Progenitor cell of endocrine pancreas (in vitro differentiated cells): ENCODE measurements at places on chromosomes 16 and 17. TPM values are rescaled to one million over a fixed set of nuclear protein-coding genes. Genes with fewer than 3 reads are reported as not detected.

GRCh38 chr16:65770752-65771151 lies 595.7 kb upstream of the CDH5 start:
- H3K4me3 ChIP-seq: no peak overlapping the region
- peaks cover 6% of the 10 kb centered on the region for H3K36me3 ChIP-seq
- H3K4me1 ChIP-seq: peaks cover 9% of the 10 kb centered on the region
- DNase-seq: no peak
- H3K27me3 ChIP-seq: no peaks in the 10 kb centered on the region
- H3K27ac ChIP-seq: no peak overlapping the region

NUDT7 gene
- 4.2 and 5.7 TPM in 2 replicates for total RNA-seq

GRCh38 chr16:80631581-80631980 lies 90.8 kb downstream of the DYNLRB2 start:
- no peak overlapping the region for H3K27ac ChIP-seq
- peaks cover 3% of the 10 kb centered on the region for H3K4me1 ChIP-seq
- H3K4me3 ChIP-seq: no peak overlapping the region
- no peaks in the 10 kb centered on the region for H3K27me3 ChIP-seq

GRCh38 chr16:9186061-9186460 lies 94.6 kb downstream of the HAPSTR1 start:
- peaks cover 8% of the 10 kb centered on the region for H3K27me3 ChIP-seq
- H3K27ac ChIP-seq: no peak overlapping the region
- peaks cover 9% of the 10 kb centered on the region for H3K4me1 ChIP-seq
- H3K36me3 ChIP-seq: peaks cover 2% of the 10 kb centered on the region
- no peak for DNase-seq
- H3K4me3 ChIP-seq: no peak overlapping the region

CD68 gene
- total RNA-seq: not detected in 2 replicates

DNA sequence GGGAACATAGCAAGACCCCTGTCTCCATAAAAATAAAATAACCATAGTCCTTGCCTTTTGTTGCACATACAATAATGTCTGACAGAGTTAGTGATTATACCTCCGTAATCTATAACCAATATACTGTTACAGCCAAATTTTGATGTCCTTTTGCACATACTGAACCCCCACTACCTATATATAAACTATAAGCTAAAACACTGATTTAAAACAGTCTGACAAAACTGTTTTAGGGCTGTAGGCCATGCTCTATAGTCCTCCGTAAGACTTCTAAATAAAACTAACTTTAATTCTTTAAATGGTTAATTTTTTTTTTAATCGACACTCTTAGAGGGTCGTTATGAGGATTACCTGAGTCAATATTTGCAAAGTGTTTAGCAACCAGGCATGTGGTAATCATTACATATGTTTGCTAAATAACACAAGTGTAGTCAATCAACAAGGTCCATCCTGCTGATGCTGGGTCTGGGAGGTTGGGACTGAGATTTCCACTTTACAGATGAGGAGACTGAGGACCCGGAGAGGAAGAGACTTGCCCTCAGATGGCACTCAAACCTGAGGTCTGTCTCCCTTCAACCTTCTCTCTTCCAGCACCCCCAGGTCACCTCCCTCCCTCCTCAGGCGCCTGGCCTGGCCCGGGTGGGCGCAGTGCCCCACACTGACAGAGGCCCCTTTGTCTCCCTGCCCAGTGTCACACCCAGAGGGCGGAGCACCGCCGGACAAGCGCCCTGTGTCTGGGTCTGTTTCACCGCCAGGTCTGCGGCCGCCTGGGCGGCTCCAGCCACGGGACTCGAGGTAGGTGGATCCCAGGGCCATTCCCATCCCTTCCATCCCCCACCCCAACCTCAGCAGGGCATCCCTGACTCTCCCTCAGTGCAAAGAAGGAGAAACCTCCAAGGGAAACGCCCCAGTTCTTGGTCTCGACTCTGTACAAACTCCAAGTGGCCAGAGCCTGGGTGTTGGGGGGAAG lies 10.3 kb downstream of the ZNF385C start:
- H3K36me3 ChIP-seq: no peaks in the 10 kb centered on the region
- no peak overlapping the region for H3K4me3 ChIP-seq
- peaks cover 20% of the 10 kb centered on the region for H3K27me3 ChIP-seq
- peak overlapping the region; percentile 9 for H3K27ac ChIP-seq
- H3K4me1 ChIP-seq: peaks cover 9% of the 10 kb centered on the region

ABCC12 gene
- total RNA-seq: 0.36 and 1.6 TPM in 2 replicates

RFNG gene
- 60.1 and 65.5 TPM in 2 replicates for total RNA-seq

GRCh38 chr17:47615766-47616424 lies 33.8 kb upstream of the KPNB1 start:
- peak overlapping the region; percentile 52 for H3K27ac ChIP-seq
- no peak for DNase-seq
- H3K36me3 ChIP-seq: peaks cover 27% of the 10 kb centered on the region
- H3K4me3 ChIP-seq: no peak overlapping the region
- H3K27me3 ChIP-seq: no peaks in the 10 kb centered on the region
- H3K4me1 ChIP-seq: peaks cover 24% of the 10 kb centered on the region

DNA sequence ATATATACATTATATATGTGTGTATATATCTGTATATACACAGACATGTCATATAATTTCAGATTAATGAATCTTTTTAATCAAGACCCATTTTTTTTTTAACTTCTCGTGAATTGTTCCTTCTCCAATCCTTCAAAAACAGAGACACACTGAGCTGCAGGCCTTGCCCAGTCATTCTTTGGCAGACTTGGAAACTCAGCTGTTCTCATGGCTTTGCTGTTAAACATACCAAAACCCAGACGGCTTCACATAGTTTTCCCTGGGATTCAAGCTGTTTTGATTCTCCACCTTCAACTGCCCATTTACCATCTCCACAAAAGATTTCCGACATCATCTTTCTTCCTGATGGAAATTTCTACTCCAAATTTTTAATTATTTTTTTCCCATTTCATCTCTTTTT lies 148.7 kb downstream of the KCNJ2 start:
- no peak for DNase-seq
- no peaks in the 10 kb centered on the region for H3K27me3 ChIP-seq
- H3K4me3 ChIP-seq: no peak overlapping the region
- peaks cover 2% of the 10 kb centered on the region for H3K4me1 ChIP-seq

DNA sequence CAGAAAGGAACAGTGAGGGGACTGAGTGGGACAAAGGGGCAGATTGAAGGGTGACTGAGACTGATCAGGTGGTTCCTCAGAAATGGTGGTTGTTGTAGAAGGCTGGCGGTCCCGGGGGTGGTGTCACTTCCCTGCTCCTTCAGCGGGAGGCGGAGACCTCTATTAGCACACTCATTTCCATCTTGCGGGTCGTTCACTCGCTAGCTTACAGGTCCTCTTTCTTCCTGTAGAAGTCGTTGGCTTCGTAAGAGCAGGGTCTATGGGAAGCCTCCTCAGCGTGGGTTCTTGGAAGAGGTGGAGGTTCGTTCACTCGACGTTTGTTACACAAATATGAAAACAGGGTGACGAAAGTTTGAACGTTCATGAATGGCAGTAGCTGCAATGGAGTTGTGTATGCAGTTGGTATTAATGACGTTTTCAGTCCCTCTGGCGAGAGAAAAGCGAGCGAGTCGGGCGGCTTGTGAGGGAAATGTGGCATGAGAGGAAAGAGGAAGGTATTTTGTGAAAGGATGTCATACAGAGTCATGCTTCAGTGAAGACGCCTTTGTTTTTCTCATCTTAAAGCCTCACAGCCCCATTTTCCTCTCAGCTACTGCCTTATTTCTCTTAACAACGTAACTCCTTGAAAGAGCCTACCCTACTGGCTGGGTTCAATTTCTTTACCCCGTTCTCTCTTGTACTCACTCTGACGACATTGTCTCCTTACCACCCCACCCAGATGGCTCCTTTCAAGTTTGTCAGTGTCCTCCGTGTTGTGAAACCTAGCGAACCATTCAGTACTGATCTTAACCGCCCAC lies 667 bp downstream of the EFCAB13 start:
- peaks cover 12% of the 10 kb centered on the region for H3K27me3 ChIP-seq
- H3K36me3 ChIP-seq: no peaks in the 10 kb centered on the region
- H3K27ac ChIP-seq: peak overlapping the region; percentile 98
- H3K4me1 ChIP-seq: peaks cover 7% of the 10 kb centered on the region
- peak overlapping the region; percentile 87 for H3K4me3 ChIP-seq

- H3K4me1 ChIP-seq: no peaks in the 10 kb centered on the region
- H3K4me3 ChIP-seq: no peak overlapping the region
- H3K27ac ChIP-seq: no peak overlapping the region
- H3K27me3 ChIP-seq: no peaks in the 10 kb centered on the region
- no peak for DNase-seq
These were observed 30.5 kb downstream of the FCSK start for GRCh38 chr16:70484867-70485266.

TLCD2 gene
- 2.7 and 2.9 TPM in 2 replicates for total RNA-seq

- no peak overlapping the region for H3K4me3 ChIP-seq
- no peak for DNase-seq
- H3K27ac ChIP-seq: no peak overlapping the region
- no peaks in the 10 kb centered on the region for H3K27me3 ChIP-seq
- H3K36me3 ChIP-seq: no peaks in the 10 kb centered on the region
These were observed 32.4 kb upstream of the NOL11 start for GRCh38 chr17:67685351-67685750.

C16orf95 gene
- 4.7 and 5.5 TPM in 2 replicates for total RNA-seq

GRCh38 chr17:50356892-50357510 lies 11.1 kb downstream of the XYLT2 start:
- no peak for DNase-seq
- H3K4me3 ChIP-seq: no peak overlapping the region
- no peak overlapping the region for H3K27ac ChIP-seq
- no peaks in the 10 kb centered on the region for H3K27me3 ChIP-seq
- peaks cover 2% of the 10 kb centered on the region for H3K4me1 ChIP-seq
- peaks cover 9% of the 10 kb centered on the region for H3K36me3 ChIP-seq

DNA sequence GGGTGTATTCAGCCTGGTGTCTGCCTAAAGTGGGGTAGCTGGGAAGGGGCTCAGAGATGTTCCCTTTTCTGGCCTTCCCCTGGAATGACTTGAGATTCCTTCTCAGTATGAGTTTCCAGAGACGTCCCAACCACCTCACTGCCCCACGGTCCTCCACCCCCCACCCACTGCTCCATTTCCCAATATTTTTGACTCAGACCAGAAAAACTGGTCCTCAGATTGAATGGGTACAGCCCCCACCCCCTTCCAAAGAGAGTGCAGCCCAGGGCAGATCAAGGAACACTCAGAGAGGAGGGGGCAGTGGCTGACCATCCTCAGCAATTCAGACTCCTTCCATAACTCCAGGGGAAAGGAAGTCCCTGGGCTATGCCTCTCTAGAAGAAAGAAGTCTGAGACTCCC lies 3.2 kb downstream of the ACLY start:
- peak overlapping the region; percentile 60 for H3K27ac ChIP-seq
- H3K36me3 ChIP-seq: peaks cover 11% of the 10 kb centered on the region
- peak overlapping the region; percentile 30 for H3K4me3 ChIP-seq
- H3K27me3 ChIP-seq: no peaks in the 10 kb centered on the region

- H3K36me3 ChIP-seq: peaks cover 1% of the 10 kb centered on the region
- H3K4me3 ChIP-seq: no peak overlapping the region
- H3K27ac ChIP-seq: no peak overlapping the region
- H3K27me3 ChIP-seq: no peaks in the 10 kb centered on the region
- DNase-seq: no peak
These were observed 50.9 kb downstream of the JPH3 start for GRCh38 chr16:87653234-87653633.

BEAN1 gene
- total RNA-seq: 0.36 TPM in 1 of 2 replicates, not detected in the other

VAT1L gene
- total RNA-seq: 0.67 and 1.1 TPM in 2 replicates

DNA sequence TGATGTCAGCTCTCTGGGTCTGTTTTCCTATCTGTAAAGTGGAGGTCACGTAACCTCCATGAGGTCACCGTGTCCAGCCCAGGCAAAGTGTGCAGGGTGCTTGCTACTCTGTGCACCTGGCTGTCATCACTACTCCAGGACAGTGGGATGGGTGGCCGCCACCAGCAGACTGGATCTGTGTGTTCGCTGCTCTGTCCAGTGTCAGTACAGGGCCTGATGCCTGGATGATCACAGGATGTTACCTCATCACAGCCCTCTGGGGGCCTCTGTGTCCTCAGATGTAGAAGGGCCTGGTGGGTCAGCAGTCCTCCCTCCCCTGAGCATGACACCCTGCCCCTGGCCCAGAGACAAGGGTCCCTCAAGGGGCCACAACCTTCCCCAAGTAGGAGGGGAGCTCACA lies 80.0 kb downstream of the KCNJ18 start:
- no peak for DNase-seq
- peaks cover under 1% of the 10 kb centered on the region for H3K36me3 ChIP-seq
- H3K4me1 ChIP-seq: no peaks in the 10 kb centered on the region
- H3K27ac ChIP-seq: no peak overlapping the region

OR2C1 gene
- 0.19 TPM in 1 of 2 replicates, not detected in the other for total RNA-seq

DNA sequence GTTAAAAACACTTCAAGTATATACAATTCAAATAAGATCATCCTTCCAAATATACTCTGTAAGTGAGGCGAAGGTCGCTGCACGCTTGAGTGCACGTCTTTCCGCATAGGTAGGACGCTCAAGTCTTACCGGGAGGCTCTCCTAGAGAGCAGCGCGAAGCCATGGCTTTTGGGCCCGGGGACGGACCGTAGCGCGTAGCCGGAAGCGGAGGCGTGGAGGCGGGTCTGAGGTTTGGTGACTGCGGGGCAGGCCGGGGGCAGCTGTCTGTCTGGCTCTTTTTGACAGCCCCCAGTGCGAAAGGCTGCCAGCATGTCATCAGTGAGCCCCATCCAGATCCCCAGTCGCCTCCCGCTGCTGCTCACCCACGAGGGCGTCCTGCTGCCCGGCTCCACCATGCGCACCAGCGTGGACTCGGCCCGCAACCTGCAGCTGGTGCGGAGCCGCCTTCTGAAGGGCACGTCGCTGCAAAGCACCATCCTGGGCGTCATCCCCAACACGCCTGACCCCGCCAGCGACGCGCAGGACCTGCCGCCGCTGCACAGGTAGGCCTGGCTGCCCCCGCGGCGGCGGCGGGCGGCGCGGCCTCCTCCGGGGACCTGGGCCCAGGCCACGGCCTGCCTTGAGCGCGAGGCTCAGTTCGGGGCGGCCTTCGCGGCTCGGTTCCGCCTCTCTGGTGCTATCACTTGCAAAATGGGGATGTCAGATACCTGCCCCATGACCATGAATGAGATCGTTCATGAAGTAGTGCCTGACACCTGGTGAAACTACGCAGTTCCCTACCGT lies at the start of gene LONP2:
LONP2 (plus strand) TSS at position 221 of the 783 bp plus-strand sequence; CDS start at position 310, 89 bp downstream.
- peaks cover 16% of the 10 kb centered on the region for H3K4me1 ChIP-seq
- peak within 1 kb of the TSS; percentile 85 for H3K4me3 ChIP-seq
- peak; percentile 73 for DNase-seq
- H3K36me3 ChIP-seq: no peaks in the 10 kb centered on the region
- peak within 1 kb of the TSS; percentile 96 for H3K27ac ChIP-seq

RGS11 gene
- total RNA-seq: 2.4 TPM in 2 replicates

- H3K4me3 ChIP-seq: peak overlapping the region; percentile 71
- no peak overlapping the region for H3K27ac ChIP-seq
- peaks cover 67% of the 10 kb centered on the region for H3K27me3 ChIP-seq
- H3K4me1 ChIP-seq: peaks cover 5% of the 10 kb centered on the region
These were observed 348 bp downstream of the MPP2 start for GRCh38 chr17:43906951-43907424.

DNA sequence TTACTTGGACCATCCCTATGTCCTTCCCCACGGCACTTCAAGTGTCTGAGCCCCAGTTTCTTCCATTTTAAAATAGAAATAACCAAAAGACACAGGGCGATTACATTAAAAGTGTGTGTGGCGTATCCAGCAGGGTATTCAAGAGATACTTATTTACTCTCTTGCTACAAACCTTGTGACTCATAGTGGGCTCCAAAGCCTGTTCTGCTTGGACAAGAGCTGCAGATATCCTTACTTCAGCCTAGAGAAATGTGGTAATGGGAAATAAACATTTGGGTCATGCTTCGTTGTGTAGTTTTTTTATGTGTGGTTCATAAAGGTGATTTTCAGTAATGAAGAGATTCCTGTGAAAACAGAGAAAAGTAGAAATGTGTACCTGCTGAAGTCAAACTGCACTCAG lies 288.9 kb upstream of the CDH11 start:
- no peaks in the 10 kb centered on the region for H3K36me3 ChIP-seq
- H3K27me3 ChIP-seq: peaks cover 2% of the 10 kb centered on the region
- DNase-seq: no peak
- H3K27ac ChIP-seq: no peak overlapping the region
- no peak overlapping the region for H3K4me3 ChIP-seq
- H3K4me1 ChIP-seq: no peaks in the 10 kb centered on the region
